ENCODE measurements at places on chromosomes 11 and 22. TPM values are rescaled to one million over a fixed set of nuclear protein-coding genes. Genes with fewer than 3 reads are reported as not detected.

DNA sequence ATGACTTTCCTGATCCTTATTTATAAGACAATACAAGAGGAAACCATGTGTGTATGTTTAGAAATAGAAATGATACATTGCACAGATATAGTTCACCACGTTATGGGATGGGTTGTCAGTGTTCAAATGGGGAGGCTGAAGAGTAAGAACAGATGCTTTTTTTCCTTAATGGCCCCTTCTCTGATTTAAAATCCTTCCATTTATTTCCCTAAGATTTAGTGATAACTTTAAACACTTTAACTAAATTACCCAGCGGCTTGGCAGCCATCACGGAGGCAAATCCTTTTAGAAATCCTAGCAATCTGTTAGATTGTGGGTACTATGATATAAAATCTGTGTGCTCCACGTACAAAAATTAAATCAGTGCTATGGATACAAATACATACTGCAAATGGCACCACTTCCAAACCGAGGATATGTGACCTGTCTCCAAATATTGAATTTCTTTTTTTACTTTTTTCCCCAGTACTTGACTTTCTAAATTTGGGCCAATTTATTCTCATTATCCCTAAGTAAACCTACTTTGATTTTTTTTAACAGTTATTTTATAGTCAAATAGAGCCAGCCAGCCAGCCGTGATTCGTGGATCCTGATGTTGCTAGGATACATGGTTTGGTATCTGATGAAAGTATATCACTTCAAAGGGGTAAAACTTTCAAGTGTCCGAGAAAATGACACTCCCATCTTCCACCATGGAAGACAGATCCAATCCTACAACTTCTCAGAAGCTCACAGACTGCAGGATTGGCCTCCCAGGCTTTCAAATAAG, 46.1 kb downstream of the BDNF start:
- no peak for DNase-seq

MUC2 gene
- 0.26 TPM for total RNA-seq

DNA sequence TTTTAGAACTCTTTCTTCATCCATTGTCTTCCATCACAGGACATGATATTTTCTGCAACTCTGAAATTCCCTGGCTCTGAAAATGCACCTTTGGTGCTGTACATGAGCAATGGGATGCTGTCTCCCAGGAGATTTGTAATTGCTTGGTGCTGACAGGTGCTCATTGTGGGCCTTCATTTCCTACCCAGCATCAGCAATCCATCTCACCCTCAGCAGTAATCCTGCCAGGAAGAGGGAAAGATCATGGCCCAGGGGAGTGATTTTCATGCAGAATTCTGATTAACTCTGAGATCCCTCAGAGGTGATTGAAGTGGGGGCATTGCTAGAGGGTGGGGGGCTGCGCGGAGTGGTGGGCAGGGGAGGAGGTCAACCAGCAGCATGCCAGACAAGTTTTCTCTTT, 651.7 kb downstream of the NELL1 start:
- DNase-seq, result no peak

DNA sequence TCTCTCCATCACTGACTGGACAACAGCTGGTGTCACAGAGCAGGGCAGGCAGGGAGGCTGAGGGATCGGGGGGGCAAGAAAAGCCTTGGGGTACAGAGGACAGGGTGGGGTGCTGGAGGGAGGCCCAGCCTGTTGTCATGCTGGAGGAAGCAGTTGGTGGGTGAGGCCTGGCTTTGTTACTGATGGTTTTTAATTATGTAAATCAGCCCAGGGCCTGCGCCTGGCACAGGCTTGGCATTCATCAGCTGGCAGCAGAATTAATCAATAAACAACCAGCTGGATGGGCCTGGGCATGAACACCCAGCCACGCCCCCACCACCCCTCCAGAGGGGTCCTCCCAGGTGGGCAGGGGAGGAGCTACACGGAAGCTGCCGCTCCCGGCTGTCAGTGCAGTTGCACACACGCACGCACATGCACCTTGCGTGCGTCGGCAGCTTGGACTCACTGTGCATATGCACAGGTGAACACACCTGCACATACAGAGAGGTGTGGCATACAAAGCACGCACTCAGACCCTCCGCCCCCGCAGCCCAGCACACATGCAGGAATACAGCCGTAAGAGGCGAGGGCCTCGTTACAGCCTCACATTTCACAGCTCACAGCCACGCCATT, 21.3 kb upstream of the ELFN2 start:
- no peak for DNase-seq

GRCh38 chr11:58490827-58491226, 17.1 kb downstream of the OR5B21 start:
- no peak for DNase-seq

DNA sequence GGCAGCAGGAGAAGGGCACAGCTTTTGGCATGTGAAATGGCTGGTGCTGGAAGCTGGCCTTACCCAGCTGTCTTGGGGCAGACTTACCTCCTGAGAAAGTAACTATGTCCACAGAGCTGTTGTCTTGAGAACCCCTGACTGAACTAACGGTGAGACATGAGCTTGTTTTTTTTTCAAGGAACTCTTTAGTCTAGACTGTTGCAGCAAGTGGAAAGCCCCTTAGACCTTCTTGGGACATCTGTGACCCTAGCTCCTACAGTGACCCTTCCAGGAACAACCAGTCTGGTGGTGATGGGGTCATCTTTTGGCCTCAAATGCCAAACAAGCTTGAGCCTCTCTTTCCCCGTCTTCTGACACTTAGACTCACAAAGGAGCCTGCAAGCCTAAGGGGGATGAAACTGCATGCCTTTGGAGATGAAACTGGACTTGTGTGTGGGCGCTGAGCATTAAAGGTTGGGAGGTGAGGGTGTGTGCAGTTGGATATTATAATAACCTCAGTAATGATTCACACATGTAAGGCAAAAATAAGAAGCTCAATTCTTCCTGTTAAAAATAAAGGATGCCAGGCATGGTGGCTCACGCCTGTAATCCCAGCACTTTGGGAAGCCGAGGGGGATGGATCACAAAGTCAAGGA, 35.4 kb downstream of the SDHD start:
- DNase-seq, result no peak

DNA sequence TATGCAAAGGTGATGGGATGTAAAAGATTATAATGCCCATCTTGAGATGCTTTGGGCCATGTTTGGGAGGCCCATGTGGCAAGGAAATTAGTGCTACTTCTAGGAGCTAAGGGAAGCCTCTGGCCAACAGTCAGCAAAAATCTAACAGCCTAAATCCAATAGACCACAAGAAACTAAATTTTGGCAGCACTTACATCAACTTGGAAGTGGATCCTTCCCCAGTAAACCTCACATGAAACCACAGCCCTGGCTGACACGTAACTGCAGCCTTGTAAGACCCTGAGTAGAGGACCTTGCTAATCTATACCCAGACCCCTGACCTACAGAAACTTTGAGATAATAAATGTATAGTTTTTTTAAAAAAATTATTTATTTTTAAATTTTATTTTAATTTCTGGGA, 13.1 kb upstream of the GRK3 start:
- DNase-seq, result no peak

DNA sequence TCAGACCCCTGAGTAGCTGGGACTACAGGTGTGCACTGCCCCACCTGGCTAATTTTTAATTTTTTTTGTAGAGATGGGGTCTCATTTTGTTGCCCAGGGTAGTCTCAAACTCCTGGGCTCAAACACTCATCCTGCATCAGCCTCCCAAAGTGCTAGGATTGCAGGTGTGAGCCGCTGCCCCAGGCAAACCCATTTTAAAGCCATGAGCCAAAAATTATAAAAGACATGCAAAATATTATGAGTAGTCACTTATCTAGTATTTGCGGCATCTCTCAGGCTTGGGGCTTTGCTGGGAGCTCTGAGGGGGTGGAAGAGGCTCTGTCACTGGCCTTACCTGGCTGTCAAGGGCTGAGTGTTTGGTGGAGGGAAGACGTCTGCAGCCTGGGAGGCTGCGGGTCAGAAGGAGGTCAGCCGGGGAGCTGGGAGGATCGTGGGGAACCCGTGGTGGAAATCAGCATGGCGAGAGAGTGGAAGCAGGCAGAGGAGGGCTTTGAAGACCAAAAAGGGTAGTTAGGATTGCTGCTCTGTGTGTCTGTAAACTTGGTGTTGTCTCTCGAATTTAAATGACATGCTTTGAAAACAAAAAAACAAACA, 69.1 kb upstream of the PARVG start:
- DNase-seq, result no peak

MED17 gene
- 36.5 TPM for total RNA-seq

GRCh38 chr11:120547316-120547715, 35.8 kb downstream of the GRIK4 start:
- no peak for DNase-seq

- DNase-seq, result no peak
Measured at GRCh38 chr11:58782066-58782465, 50.3 kb upstream of the GLYAT start.

- DNase-seq, result no peak
Measured at GRCh38 chr11:76161261-76161961, 44.9 kb downstream of the WNT11 start.

SHISA8 gene
- total RNA-seq, result 1.4 TPM

- DNase-seq, result no peak
Measured at GRCh38 chr11:108597736-108598355, 4.3 kb upstream of the EXPH5 start.

CDC42BPG gene
- 37.1 TPM for total RNA-seq

GRCh38 chr11:134151083-134151747, 72.6 kb downstream of the NCAPD3 start:
- no peak for DNase-seq

DNA sequence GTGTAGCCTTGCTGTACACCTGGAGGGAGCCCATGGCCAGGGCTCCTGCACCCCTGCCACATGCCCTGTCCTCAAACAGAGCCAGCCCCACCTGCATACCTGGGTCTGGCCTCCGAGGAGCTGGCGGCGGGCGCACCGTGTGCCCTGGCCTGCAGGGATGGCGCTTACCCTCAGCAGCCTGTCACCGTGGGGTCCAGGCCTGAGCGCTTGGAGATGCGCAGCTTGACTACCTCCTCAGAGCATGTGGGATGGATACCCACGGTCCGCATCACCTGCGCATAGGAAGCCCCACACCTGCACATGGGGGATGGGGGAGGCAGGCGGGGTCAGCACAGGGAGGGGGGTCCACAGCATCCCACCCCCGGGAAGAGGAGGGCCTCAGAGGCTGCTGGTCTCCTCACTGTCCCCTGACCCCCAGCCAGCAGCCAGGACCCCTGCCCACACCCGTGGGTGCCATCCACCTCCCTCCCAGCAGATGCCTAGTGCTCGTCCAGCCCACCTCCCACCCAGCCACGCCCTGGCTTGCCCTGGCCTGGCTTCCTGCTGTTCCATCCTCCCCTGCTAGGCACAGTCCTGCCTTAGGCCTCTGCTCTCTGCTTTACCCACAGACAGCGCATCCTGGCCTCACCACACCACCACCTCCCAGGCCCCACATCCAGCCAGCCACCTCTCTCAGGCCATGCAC, 22.4 kb upstream of the GNB1L start:
- no peak for DNase-seq

DNA sequence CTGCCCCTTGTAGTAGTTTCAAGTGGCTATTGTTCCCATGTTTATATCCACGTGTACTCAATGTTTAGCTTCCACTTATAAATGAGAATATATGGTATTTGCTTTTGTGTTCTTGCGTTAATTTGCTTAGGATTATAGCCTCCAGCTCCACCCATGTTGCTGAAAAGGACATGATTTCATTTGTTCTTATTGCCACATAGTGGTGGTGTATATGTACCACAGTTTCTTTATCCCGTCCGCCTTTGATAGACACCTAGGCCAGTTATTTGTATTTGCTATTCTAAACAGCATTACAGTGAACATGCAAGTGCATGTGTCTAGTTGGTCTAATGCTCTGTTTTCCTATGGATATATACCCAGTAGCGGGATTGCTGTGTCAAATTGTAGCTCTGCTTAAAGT, 6.8 kb downstream of the OR51B2 start:
- DNase-seq, result no peak

KRTAP5-7 gene
- total RNA-seq, result not detected

DNA sequence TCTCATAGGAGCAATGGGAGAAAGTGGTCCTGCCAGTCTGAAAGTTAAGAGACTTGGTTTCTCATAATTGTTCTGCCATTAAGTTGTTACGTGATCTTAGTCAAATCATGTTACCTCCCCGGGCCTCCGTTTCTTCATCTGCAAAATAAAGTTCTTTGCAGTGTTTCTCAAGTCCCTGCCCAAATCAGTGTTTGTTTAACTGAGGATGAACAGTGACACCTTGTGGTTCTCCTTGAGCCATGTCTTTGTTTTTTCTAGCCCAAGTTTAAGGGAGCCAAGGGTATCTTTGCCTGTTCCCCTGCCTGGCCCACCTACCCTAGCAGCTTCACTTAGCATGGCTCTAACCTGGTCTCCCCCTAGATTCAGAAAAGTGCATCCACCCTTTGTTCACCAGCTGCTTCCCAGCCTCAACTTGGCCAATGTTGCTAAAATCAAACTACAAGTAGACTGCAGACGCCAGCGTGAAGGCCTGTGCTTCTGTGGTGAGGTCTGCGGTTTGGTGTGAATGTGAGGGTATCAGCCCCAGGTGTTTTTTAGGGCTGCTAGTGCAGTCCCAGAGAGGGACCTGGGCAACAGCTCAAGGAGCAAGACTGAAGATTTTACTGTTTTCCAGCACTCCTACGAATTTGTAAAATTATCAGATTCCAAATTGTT, 35.5 kb downstream of the FZD4 start:
- DNase-seq, result no peak

SPDYC gene
- not detected for total RNA-seq

- no peak for DNase-seq
Measured at GRCh38 chr11:112316971-112317370, 56.3 kb upstream of the PLET1 start.

SPA17 gene
- 6.4 TPM for total RNA-seq

GRCh38 chr11:69924308-69925161, 105.3 kb upstream of the FGF3 start:
- DNase-seq, result no peak

DNA sequence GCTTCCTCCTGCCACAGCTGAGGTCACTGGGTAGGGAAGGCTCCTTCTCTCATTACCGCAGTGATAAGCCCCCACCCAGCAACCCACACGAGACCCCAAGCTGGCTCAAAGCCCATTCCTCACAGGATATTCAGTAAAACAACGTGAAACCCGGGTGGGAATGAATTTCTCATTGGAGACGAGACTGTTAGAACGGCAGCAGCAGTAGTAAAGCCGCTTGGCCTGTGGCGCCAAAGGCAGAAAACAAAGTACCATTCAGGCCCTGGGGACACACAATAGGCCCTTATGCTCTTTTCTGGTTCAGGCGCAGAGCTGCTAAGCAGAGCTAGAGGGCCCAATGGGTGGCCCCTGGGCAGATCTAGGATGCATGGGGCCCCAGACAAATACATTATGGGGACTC, 45.3 kb downstream of the PC start:
- DNase-seq, result no peak

LIF gene
- total RNA-seq, result 17.8 TPM

DNA sequence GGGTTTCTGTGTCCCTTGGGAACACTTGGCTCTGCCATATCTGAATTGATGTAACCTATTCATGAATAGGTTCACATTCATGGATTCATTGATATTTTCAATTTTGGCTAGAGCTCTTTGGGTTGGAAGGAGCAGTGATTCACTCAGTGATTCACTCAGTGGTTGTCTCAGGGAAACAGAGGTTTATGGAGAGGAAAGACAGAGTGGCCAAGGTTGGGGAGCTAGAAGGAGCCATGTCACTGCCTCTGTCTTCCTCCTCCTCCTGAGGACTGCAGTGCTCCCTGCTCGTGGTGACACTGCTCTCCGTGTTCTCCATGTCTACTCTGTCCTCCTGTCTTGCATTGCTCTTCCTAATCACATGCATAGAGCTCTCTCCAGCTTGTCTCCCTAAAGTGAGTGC, 17.4 kb downstream of the CEP164 start:
- DNase-seq, result no peak

CLMP gene
- total RNA-seq, result 53.9 TPM

GRCh38 chr11:95895815-95896214, 28.1 kb downstream of the MTMR2 start:
- no peak for DNase-seq

- DNase-seq, result no peak
Measured at GRCh38 chr11:70826541-70827335, 425.6 kb downstream of the SHANK2 start.

TOP3B gene
- total RNA-seq, result 33.1 TPM

All from mucosa of gallbladder (tissue), 1 donor.